ENCODE measurements at places on chromosomes 5 and 9. TPM values are rescaled to one million over a fixed set of nuclear protein-coding genes. Genes with fewer than 3 reads are reported as not detected.

DNA sequence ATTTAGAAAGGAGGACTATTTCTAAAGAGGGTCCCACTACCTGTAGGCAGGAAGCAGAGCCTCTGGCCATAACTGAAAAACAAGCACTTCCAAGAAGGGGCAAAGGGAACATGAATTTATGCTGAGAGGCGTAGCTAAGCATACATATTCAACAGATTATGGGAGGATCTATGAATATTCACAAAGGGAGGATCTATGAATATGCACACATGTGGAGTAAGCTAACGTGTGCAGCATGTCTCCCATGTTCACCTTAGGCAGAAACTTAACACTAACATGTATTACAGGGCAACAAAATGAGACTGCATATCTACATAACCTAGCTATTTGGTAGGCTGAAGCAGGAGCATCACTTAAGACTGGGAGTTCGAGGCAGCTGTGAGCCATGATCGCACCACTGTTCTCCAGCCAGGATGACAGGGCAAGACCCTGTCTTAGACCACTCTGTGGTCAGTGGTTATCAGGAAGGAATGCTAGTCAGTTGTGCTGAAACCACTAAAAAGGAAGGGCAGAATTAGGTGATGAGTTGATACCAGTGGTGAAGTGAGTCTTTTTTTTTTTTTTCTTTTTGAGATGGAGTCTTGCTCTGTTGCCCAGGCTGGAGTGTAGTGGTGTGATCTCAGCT is 20.8 kb downstream of the FXN start:
- no peak for DNase-seq

Gene SHOC1
- total RNA-seq, result not detected

GRCh38 chr5:73892218-73892617 is 266.2 kb downstream of the ARHGEF28 start:
- no peak for DNase-seq

DNA sequence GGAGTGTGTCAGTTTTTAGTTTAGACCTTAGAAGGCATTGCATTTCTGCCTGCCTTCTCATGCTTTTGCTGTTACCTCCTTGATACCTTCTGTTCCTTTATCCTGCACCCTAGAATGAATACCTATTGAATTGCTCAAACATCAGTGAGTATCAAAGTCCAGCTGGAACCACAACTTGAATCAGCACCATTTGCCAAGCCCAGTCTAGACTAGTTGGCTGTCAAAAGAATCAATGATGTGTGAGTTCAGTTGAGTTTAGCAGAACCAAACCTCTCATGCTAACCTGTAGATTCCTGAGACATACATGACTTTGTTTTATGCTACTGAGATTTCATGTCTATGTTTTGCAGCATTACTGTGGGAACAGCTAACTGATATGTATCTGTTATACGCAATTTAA is 116.6 kb downstream of the FAM170A start:
- no peak for DNase-seq

DNA sequence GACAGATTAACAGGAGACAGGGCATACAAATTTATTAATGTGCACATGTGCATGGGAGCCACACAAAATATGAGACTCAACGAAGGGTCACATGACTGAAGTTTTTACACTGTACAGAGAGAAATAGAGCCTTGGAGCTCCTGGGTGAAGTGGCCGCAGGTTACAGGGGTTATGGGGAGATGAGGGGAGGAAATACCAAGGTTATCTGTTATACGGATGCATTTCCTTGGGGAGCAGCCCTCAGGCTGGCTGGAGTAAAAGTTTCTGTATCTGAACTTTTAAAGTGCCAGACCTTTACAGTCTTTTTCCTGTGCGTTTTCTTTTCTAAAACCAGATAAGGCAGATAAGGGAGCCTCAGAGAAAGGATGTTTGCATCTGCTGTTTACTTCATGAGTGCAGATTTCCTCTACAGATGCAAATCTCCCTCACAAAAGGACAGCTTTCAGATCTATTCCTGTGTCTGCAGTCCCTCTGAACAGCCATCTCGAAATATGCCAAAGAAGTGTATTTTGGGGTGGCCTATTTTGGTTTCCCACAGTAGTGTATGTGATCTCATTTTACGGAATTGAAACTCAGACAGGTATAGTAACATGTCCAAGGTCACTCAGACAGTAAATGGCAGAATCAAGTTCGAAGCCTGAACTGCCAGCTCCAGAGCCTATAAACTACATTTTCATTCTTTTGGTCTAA is 139.3 kb upstream of the FBXL17 start:
- no peak for DNase-seq

- no peak for DNase-seq
Measured at GRCh38 chr9:97766610-97767009, 69.5 kb upstream of the XPA start.

GRCh38 chr9:105131981-105132380 is 112.5 kb upstream of the SLC44A1 start:
- DNase-seq, result no peak
